ENCODE measurements at places on chromosomes 13 and 19.

DNA sequence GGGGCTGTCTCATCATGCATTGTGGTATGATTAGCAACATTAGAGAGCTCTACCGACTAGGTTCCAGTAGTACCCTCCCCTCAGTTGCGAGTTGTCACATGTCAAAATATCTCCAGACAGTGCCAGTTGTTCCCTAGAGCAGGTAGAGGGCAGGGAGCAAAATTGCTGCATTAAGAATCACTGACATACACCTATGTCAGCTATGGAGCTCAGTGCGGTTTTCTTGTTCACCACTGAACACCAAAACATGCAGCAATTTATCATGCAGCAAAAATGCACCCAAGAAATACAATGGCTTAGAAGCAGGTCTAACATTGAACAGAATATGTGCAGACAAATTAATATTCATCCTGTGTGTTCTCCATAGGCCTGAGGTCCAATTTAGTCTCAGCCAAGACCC, 186.9 kb upstream of the STARD13 start:
- DNase-seq = no peak

- DNase-seq = no peak
Measured at GRCh38 chr19:34259367-34260095, 5.2 kb downstream of the GARRE1 start.

DNA sequence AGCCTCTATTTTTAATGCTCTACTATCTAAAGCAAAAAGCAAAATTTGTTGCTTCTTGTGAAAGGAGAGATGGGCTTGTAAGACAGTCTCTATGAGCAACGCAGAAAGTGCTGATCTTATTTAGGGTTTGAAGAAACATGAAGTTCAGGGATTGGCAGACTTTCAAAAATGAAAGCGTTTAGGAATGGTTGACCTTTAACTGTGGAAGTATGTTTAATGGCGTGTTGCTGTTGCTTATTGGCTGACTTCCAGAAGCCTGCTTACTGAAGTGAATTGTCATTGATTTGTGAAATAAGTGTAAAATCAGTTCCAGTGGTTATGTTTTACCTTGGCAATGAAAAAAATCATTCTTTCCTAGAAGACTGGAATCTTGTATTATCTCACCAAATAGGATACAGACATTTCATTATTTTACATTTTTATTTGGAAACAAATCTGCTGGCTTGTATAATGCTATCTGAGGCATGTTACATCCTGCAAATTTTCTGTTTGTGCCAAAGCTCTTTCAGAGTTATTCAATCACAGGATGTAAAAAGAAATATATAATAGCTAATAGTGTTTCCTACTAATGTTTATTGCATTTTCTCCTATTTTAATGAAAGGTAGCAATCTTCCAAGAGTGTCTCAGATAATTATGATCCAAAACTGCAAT, 221.3 kb upstream of the SLITRK6 start:
- DNase-seq = no peak

- no peak for DNase-seq
Measured at GRCh38 chr19:1139126-1139525, 34.9 kb downstream of the SBNO2 start.

DNA sequence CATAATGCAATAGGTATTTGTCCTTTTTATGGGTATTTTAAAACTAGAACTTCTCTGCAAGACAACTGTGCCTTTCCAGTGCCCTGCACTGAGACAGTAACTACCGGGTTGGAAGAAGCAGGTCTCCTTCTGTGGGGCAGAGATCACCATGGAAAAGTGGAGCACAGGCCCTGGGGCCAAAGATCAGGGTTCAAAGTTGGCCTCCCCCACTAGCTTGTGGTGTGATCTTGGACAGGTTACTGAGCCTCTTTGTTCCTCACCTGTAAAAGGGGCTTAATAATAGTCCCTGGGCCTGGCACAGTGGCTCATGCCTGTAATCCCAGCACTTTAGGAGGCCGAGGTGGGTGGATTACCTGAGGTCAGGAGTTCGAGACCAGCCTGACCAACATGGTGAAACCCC, 68.3 kb downstream of the CEBPG start:
- DNase-seq = no peak

Data from NCI-H2081 treated with DMSO at 0.1 percent for 48 hours (cell line).